ENCODE measurements at places on chromosomes 6 and 20.

GRCh38 chr6:129771678-129772077 lies 61.7 kb upstream of the ARHGAP18 start:
- no peak for DNase-seq

GRCh38 chr20:23093613-23094012 lies 7.5 kb upstream of the CD93 start:
- no peak for DNase-seq

DNA sequence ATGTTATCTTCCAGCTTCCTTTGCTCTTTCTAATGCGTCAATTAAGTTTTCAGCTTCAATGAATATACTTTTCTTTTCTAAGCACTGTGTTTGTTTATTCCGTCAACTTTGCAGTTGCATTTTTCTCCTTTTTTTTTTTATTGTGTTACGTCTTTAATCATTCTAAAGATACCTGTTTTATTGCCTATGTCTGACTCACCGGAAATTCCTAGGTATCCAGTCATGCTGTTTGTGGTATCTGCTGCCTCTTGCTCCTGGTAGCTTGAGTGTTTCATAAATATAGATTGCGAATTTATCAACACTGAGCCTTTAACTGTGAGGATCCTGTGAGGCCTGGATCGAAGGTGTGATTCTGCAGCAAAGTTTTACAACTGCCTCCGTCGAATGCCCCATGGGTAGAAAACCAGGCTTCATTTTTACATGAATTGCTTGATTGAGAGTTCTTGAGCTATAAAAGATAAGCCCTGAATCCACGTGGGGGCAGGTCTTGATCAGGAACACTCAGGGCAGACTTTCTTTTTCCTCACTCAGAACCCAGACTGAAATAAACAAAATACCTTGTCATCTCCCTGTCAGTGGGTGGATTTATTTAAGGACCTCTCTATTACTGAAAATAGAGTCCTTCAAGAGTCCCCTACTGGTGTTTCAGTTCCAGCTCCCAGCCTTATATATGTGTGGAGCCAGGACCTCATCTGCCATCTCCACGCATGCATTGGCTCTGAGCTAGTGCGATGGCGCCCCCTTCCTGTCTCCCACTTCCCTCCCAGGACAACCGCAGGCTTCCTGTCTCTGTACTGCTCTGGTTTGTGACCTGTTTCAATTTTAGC lies 60.1 kb upstream of the LRRC1 start:
- DNase-seq, result no peak

- no peak for DNase-seq
Observed at GRCh38 chr6:139173172-139173571, 38.3 kb downstream of the HECA start.

DNA sequence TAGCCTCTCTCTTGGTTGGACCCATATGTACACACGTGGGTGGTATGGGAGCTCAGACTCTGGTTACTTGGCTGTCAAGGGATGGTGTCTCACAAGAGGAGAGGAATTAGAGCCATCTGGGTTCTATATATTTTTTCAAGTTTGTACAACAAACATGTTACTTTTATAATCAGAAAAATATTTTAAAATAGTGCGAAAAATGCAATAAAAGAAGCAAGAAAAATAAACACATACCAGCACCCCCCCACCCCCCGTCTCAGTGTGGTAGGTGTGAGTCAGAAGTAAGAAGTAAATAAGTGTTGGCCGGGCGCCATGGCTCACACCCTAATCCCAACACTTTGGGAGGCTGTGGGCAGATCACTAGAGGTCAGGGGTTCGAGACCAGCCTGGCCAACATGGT lies 2.1 kb upstream of the TIAM2 start:
- DNase-seq, result no peak

- no peak for DNase-seq
Observed at GRCh38 chr20:9353180-9353915, 161.0 kb upstream of the LAMP5 start.

DNA sequence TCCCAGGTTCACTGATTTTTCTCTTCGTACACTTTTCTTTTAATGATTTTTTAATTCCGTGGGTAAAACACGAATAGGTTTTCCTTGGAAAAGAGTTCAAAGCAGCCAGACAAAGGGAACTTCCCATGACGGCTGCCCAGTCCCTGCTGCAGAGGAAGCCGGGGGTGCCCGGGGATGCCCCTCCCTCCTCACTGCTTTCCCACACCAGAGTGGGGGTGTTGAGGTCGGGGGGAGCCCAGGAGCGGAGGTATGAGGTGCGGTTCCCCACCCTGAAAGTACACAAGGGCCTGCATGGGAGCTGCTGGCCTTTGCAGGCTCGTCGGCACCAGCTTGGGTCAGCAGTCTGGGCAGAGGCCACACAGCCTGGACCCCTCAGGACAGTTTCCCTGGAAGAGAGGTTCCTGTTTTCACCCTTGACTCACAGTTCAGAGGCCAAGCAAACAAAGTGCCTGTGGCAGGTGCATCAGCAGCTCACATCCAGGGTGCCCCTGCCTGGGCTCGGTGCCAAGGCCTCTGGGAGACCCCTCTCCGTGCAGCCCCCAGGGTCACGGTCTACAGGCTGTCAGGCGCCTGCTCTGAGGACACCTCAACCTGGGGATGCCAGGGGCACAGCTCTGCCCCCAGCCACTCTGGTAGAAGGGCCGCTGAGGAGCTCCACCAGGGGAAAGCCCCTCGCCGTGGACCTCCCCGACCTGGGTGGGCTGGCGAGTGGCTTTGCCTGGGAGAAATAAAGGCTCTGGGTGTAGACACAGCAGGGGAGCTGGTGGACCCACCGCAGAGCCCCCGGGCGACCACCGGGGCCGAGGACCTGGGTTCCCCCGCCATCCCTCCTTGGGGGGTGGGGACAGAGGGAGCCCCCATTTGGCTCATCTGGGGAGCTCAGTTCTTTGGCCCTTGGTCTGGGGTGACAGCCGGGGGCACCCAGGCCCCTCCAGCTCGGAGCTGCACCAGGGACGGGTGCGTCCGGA lies 15.4 kb upstream of the CHRNA4 start:
- DNase-seq, result no peak

DNA sequence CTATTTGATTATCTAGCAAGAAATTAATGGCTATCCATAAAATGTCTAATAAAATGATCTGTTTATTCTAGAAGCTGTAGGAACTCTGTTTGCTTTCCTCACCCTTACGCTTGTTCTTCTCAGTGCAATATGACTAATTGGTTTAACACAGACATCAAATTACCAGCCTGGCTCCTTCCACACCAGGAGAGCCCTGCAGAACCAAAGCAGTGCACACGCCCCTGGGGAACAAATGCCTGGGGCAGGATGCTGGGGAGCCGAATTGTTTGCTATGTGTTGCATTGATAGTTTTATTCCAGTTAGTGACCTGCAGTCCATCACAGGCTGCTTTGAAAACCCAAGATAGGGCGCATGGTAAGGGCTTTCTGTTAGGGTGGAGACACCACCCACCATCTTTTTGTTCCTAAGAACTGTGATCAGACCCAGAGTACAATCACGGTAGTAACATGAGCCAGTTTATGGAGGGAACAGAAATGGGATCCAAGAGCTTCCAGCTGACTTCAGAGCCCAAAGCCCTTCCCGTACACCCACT lies 126.4 kb upstream of the CD93 start:
- no peak for DNase-seq

GRCh38 chr20:37439223-37439933 lies 81.7 kb upstream of the NNAT start:
- DNase-seq, result no peak

- no peak for DNase-seq
Observed at GRCh38 chr6:106684011-106684410, 54.6 kb downstream of the QRSL1 start.

GRCh38 chr6:147417954-147418353 lies 90.5 kb upstream of the SAMD5 start:
- no peak for DNase-seq

- DNase-seq, result no peak
Observed at GRCh38 chr6:109229536-109229935, 134.2 kb downstream of the CEP57L1 start.

- no peak for DNase-seq
Observed at GRCh38 chr6:107230024-107230423, 114.7 kb upstream of the BEND3 start.

DNA sequence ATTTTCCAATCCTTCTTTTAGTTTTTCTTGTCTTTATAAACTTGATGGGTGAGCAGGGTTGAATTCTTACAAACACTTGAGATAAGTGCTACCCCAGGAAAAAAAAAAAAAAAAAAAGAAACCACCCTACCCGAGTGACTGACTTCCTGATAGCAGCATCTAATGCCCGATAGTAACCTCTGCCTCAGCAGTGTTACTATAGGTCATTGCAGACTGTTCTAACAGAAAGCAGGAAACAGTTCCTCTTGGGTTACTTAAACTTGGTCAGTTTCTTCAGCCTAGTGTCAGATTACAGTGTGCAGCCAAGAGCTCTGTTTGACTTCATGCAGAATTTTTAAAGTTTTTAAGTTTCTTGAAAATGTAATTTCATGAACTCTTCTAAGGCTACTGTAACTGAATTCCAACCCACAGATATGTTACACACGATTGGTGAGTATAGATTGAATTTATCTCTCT lies 2.1 kb downstream of the MYLIP start:
- DNase-seq, result no peak

DNA sequence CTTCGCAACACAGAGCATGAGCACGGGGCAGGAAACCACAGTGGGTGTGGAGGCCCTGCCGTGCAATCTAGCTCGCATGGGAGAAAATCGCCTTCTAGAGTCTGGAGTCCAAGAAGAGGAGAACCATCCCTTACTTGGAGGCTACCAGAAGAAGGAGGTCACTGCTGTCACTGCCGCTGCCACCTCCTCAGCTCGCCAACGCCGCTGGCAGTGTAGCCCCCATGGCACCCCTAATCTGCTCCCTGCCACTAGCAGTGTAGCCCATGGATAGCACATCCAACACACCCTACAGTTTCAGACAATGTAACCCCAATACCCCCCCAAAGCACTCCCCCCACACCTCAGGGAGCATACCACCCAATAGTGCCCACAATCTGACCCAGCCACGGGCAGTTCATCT lies 438.0 kb upstream of the ZNF337 start:
- no peak for DNase-seq

DNA sequence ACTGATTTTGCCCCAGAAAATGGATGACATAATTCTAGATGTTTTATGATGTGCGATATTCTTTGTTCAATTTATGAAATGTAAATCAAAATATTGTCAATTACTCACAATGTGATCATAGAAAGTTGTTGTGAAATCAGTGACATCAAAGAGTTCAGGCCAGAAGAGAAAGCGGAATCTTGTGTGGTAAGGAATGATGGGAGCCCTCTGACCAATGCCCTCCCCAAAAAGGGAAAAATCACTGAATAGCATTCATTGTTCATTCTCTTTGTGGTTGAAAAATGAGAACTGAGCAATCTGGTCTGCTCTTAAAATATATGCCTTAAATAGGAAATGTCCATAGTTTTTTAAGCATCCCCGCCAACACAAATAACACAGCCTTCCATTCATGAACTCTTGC lies 247.1 kb upstream of the GRIK2 start:
- DNase-seq, result no peak

- DNase-seq, result no peak
Observed at GRCh38 chr6:131602781-131603312, 25.2 kb downstream of the MED23 start.

GRCh38 chr20:3543901-3544507 lies 73.2 kb downstream of the ATRN start:
- DNase-seq, result no peak

- no peak for DNase-seq
Observed at GRCh38 chr6:9172096-9172495, 736.8 kb upstream of the SLC35B3 start.

DNA sequence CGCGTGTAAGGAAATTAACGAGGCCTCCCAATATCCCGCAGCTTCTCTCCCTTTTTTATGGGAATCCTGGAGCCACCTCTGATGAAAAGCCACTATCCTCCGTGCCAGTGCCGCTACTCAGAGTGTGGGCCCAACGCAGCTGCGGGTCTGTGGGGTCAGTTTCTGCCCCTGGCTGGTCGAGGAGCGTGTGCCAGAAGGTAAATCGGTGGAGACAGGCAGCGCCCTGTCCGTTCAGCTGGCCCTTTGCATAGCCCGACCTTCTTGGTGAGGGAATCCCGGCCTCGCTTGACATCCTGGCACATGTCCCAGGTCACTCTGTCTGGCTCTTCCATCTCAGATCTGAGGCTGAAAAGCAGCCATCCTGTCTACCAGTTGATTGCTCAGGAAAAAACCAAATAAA lies 4.6 kb downstream of the THBS2 start:
- no peak for DNase-seq

GRCh38 chr6:163648868-163649267 lies 234.3 kb downstream of the QKI start:
- no peak for DNase-seq

- DNase-seq, result no peak
Observed at GRCh38 chr20:37504404-37505096, 16.5 kb upstream of the NNAT start.

- peak; percentile 11 for DNase-seq
Observed at GRCh38 chr6:45423111-45423823, 45.5 kb upstream of the SUPT3H start.

GRCh38 chr6:24740861-24741260 lies 21.9 kb upstream of the C6orf62 start:
- DNase-seq, result no peak

DNA sequence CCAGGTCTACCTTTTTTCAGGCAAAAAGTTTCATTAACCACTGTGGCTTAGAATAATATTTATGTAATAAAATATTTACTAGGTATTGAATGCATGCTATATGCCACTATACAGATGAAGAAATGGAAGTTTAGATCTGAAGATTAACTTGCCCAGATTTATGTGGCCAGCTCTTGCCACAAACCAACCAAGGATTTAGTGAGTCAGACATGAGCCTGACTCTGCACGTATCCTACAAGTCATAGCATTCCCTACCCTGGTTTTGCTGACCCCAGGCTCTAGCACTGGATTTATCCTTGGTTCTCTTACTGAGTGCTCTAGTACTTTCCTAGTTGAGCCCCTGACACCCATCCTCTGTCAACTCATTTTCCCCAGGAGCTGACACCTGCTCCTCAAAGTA lies 75.4 kb downstream of the ANKEF1 start:
- no peak for DNase-seq

GRCh38 chr20:43513931-43514647 lies 6.6 kb downstream of the L3MBTL1 start:
- DNase-seq, result peak; percentile 82

DNA sequence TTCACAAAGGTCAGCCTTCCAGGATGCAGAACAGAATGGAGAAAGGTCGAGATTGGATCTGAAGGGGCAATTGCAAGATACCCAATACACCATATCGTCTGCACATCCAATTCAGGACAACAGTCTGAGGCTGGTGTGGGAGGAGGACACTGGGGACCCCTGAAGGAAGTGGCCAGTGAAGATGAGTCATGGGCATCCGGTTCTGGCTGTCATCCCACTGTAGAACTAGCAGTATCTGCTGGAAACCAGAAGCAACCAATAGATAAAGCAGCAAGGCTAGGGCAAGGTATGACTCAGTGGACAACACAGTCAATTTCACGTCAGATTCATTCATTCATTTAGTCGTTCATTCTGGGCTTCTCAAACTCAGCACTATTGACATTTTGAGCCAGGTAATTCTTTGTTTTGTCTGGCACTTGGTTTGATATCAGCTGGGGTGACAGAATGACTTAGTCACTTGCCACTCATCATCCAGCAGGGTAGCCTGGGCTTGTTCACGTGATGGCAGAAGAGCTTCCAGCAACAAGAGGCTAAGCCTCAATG lies 30.3 kb upstream of the SHLD1 start:
- no peak for DNase-seq

All from activated T-cell treated with anti-CD3 and anti-CD28 coated beads, Interleukin-2, amount 50 U/mL, for 4 hours (primary cell).